ENCODE measurements at places on chromosomes 2 and 18. TPM values are rescaled to one million over a fixed set of nuclear protein-coding genes. Genes with fewer than 3 reads are reported as not detected.

Gene LRP2
- polyA plus RNA-seq, result not detected

Gene BMP10
- polyA plus RNA-seq, result not detected

Gene ACVR1C
- 2.4 TPM for polyA plus RNA-seq

Gene ST8SIA5
- not detected for polyA plus RNA-seq

Gene POTEC
- polyA plus RNA-seq, result not detected

Gene EMILIN1
- 0.35 TPM for polyA plus RNA-seq

Gene MPP4
- polyA plus RNA-seq, result not detected

Gene NEB
- polyA plus RNA-seq, result not detected

Gene PROKR1
- polyA plus RNA-seq, result 0.07 TPM

Gene STPG4
- not detected for polyA plus RNA-seq

Gene GCFC2
- polyA plus RNA-seq, result 31.2 TPM

Gene PRKAG3
- not detected for polyA plus RNA-seq

Gene SCYGR4
- not detected for polyA plus RNA-seq

Gene IMMT
- 49.8 TPM for polyA plus RNA-seq

Gene B3GNT7
- polyA plus RNA-seq, result not detected

Gene CENPO
- 1.6 TPM for polyA plus RNA-seq

Gene C18orf63
- not detected for polyA plus RNA-seq

Gene RPL37A
- 1,713 TPM for polyA plus RNA-seq

Gene UGT1A9
- not detected for polyA plus RNA-seq

Gene TUBA3E
- not detected for polyA plus RNA-seq

Gene DOK6
- polyA plus RNA-seq, result 0.15 TPM

Gene CPO
- polyA plus RNA-seq, result not detected

Gene HS1BP3
- 17.5 TPM for polyA plus RNA-seq

Gene CYRIA
- polyA plus RNA-seq, result 0.18 TPM

Gene MAP3K19
- not detected for polyA plus RNA-seq

Gene PDCD1
- polyA plus RNA-seq, result 5.2 TPM

Gene CYP26B1
- polyA plus RNA-seq, result not detected

Gene GKN1
- not detected for polyA plus RNA-seq

Gene ALPI
- polyA plus RNA-seq, result not detected

Gene C2orf72
- not detected for polyA plus RNA-seq

Gene NEU2
- polyA plus RNA-seq, result not detected

Gene SLC16A14
- not detected for polyA plus RNA-seq

Gene RNF152
- polyA plus RNA-seq, result not detected

Gene RAB3GAP1
- polyA plus RNA-seq, result 23.5 TPM

Gene ANKRD30B
- polyA plus RNA-seq, result not detected

Gene DYSF
- not detected for polyA plus RNA-seq

Gene MTCL1
- not detected for polyA plus RNA-seq

Gene NCKAP5
- not detected for polyA plus RNA-seq

Gene FAM237A
- polyA plus RNA-seq, result not detected

Gene TTN
- polyA plus RNA-seq, result 0.22 TPM

Gene TEKT4
- not detected for polyA plus RNA-seq

Gene KIAA1328
- polyA plus RNA-seq, result 13.4 TPM

All from CD4-positive, alpha-beta memory T cell (primary cell).